Activated CD4-positive, alpha-beta T cell treated with anti-CD3 and anti-CD28 coated beads, Interleukin-2, Interleukin-4, amounts not matched to agents 100 ng/mL and 50 ng/mL, durations not matched to agents 16 hours and 8 hours (primary cell): ENCODE measurements at places on chromosomes 4 and X.
A peak's percentile ranks its signal among the peaks of the same experiment; 100 is the strongest.

GRCh38 chrX:145865082-145865481 lies 47.5 kb downstream of the SLITRK2 start:
- DNase-seq = no peak

DNA sequence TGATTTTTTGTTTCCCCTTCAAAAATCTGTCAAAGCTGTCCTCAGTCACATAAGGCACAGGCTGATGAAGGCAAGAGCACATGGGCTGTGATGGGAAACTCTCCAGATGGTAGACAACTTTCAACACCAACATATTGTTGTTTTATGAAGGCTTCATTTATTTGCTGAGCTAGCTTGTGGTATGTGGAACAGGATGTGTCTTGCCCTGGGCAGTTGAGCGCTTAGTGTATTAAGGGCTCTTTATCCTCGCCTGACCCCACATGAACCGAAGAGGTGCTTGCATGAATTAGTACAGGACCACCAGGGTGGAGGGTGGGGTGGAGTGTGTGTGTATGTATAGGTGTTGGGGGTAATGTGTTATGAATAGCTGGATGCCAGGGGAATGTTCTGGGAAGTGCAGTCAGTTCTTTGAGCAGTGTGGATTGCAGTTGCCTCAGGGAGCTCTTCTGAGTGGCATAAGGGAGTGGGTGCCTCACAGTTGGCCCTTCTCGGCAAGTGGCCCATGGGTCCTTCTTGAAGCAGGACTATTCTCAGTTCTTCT lies 103.1 kb downstream of the PHEX start:
- DNase-seq = no peak

- no peak for DNase-seq
Measured at GRCh38 chrX:112835019-112835418, 5.6 kb downstream of the AMOT start.

- DNase-seq = no peak
Measured at GRCh38 chr4:104915864-104916263, 230.8 kb upstream of the TET2 start.

DNA sequence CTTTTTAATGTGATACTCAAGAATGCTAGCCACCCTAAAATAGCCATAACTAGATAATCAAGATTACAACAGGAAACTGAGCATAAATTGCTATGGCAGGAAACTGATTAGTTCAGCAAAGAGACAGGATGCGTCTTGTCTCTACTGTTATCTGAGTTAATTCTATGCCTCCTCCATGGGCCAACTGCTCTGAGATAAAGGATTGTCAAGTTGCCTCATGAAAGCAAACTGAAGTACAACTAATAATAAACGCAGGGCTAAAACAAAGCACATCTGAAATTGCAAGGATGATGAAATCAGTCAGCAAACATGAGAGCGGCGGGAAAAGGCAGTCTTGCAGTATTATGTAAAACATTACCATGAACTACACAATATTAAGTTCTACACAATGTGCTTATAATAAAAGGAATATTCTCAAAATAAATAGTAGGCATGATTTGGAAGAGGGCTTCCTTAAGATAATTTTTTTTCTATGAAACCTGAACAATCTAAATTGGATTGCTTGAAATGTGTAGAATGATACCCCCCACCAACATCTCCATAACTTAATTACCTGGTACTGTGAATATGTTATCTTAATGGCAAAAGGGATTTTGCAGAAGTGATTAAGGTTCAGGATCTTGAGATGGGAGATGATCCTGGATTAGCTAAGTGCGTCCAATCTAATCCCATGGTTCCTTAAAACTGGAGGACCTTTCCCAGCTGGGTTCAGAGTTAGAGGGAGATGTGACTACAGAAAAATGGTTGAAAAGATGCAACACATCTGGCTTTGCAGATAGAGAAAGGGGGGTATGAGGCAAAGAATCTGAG lies 65.9 kb downstream of the ANTXR2 start:
- peak; percentile 52 for DNase-seq

DNA sequence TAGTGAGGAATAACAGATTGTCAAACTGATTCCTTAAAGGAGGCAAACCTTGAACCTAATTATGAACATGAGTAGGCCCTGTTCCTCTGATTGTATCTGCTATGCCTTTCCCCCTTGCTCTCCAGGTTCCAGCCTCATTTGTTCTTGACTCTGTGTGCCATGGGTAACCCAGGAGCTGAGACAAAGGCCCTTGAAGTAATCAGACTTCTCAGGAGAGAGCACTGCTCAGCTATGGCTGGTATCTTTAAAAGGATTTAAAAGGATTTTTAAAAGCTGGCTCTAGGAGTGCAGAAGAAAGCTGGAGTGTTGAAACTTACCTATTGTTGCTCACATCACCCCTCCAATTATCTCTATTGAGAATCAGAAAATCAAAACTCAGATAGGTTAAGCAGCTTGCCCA lies 1565.5 kb upstream of the AGA start:
- DNase-seq = no peak

DNA sequence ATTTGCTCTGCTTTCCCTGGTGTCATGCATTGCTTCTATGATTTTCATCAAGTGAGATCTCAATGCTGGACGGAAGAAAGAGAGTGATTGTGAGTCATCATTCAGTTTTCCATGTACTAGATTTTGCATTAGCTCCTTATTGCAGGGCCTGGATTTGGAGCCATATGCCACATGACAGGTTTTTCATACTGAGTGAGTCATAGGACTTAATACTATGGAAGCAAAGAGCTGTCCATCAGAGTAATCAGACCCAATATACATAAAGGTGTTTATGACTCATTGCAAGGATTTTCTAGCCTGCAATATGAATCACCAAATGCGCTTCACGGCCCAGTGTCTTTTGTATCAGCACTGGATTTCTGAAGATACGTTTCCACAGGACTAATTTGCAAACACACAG lies 11.2 kb upstream of the TFDP3 start:
- no peak for DNase-seq

DNA sequence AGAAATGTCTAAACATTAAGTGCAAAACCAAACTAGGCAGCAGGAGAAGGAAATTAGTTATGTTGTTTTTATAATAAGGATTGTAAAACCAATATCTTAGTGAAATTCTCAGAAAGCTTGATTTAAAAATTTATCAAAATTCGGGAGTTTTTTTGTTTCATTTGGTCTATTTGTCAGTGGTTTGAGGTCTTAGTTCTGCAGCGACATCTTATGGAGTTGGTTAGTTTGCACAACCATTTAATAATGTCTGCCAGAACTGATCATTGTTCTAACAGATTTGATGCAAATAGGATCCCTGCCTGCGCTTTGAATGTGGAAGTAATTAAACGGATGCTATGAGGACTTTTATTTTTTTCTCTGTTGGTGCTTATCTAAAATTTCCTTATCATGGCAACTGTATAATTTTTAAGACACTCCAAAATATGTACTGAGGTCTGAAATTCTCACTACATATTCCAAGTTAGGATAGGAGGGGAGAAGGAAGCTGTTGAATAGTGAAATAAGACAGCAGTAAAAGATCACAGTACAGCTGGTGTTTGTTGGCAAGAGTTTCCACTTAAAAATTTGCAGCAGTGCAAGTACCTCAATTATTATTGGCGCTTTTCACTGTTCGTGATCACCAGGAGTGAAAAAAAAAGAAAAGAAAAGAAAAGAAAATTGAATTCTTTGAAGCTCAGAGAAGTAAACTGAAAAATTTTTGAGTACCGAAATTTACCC lies 2521.4 kb downstream of the ARAP2 start:
- DNase-seq = no peak

DNA sequence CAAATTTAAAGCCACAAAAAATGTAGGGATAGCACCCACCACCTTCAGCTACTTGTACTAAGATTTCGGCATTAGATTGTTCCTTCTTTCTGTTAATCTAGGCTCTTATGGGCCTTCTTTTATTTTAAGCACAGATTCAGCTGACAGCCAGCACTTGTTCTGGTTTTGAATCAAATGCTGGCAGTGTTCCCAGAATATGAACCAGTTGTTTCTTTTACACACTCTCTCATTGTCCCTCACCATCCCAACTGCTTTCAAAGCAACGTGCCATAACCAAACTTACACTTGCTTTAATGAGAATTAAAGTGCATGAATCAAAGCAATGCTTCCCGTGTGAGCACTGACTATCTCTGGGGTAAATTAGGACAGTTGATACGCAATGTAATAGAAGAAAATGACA lies 744.5 kb upstream of the FAM241A start:
- DNase-seq = no peak

DNA sequence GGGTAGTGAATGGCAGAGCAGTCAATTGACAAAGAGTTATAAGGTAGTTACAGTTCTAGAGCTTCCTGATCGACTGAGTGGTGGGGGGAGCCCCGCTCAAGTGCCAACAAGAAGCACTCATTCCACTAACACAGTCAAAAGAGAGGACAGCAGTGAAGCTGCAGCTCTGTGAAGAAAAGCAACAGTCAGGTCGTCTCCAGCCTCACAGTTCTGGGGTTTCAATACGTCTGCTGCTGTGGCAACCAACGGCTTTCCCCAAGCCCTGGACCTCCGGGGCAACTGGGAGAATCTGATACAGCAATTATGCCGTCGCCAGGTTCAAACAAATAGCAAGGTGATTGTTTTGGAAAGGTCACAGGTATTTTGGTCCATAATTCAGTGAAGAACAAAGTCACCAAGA lies 30.8 kb downstream of the GPM6B start:
- DNase-seq = no peak

DNA sequence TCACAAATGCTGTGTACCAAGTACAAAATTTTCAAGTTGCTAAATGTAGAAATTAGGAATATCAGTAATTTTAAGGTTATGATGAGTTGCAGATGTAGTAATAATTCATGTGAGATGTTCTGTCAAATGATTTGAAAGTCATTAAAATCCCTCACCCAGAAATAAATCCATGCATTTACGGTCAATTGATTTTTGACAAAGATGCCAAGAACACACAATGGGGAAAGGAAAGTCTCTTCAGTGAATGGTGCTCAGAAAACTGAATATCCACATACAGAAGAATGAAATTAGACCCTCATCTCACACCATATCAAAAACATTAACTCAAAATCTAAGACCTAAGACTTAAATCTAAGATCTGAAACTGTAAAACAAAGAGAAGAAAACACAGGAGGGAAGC lies 12.9 kb upstream of the BMPR1B start:
- no peak for DNase-seq

GRCh38 chr4:63717384-63717783 lies 691.9 kb downstream of the TECRL start:
- no peak for DNase-seq

- no peak for DNase-seq
Measured at GRCh38 chrX:27883468-27884092, 75.8 kb downstream of the MAGEB10 start.

- DNase-seq = peak; percentile 64
Measured at GRCh38 chrX:46571423-46572339, 1.9 kb upstream of the CHST7 start.

DNA sequence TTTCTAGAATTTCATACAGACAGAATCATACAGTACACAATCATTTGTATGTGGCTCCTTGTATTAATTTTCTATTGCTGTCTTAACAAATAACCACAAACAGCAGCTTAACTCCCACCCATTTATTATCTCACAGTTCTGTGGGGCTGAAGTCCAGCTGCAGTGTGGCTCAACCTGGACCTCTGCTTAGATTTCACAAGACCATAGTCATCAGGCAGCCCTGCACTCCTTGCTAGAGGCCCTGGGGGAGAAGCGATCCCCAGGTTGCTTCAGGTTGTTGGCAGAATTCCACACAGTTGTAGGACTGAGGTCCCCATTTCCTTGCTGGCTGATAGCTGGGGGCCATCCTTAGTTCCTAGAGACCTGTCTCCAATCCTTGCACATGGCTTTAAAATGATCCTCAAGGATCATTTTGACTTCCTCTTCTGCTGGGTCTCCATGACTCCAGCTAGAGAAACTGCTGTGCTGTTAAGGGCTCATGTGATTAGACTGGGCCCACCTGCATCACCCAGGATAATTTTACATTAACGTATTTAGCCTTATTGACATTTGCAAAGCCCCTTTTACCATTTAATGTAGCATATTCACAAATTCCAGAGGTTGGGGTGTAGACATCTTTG lies 60.9 kb upstream of the SMAD1 start:
- no peak for DNase-seq

- no peak for DNase-seq
Measured at GRCh38 chrX:76996641-76997040, 450.5 kb upstream of the FGF16 start.

- no peak for DNase-seq
Measured at GRCh38 chr4:98514741-98515469, 143.5 kb downstream of the TSPAN5 start.

GRCh38 chrX:45506149-45506730 lies 305.6 kb upstream of the DIPK2B start:
- DNase-seq = no peak

GRCh38 chr4:27703771-27704170 lies 843.1 kb downstream of the STIM2 start:
- DNase-seq = no peak

DNA sequence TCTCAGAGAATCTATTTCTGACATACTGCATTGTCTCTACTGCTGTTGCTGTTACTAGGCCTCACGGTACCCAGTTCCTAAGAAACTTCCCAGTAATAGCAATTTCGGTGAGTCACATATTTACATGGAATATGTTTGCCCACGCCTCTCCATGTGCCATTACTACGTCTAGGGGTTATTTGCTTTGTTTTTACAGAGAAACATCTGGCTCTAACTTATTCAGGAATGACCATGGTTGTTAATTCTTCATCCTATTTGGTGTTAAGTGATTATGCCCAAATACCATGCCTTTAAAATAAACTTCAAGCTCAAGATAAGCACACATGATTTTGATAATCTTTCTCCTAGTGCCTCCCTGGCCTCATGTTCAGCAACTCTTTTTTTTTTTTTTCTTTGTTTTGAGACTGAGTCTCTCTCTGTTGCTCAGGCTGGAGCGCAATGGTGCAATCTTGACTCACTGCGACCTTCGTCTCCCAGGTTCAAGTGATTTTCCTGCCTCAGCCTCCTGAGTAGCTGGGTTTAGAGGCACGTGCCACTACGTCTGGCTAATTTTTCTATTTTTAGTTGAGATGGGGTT lies 101.0 kb upstream of the HS3ST1 start:
- DNase-seq = no peak

- DNase-seq = no peak
Measured at GRCh38 chr4:124265701-124266100, 446.8 kb downstream of the ANKRD50 start.

GRCh38 chr4:8330821-8331574 lies 61.4 kb downstream of the HTRA3 start:
- no peak for DNase-seq

GRCh38 chr4:98652996-98653395 lies 5.4 kb downstream of the TSPAN5 start:
- no peak for DNase-seq

GRCh38 chr4:105714071-105714521 lies 5.5 kb downstream of the GSTCD start:
- DNase-seq = no peak

DNA sequence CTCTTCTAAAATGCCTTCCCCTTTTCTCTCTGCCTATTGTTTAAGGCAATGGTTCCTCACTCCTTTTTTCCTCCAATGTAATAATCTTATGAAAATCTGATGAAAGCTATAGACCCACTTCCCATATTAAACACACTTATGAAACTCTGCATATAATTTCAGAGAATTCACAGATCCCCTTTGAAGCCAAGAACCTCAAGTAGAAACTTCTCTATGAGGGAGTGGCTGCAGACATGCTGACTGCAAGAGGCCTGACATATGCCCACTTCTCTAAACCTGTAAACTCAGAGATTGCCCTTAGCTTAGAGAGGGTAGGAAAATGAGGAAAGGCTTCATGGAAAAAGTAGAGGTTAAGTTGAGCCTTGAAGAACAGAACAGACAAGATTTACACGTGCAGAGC lies 37.6 kb downstream of the TAB3 start:
- no peak for DNase-seq

- DNase-seq = no peak
Measured at GRCh38 chr4:25809996-25810395, 52.8 kb downstream of the SEL1L3 start.

- DNase-seq = peak; percentile 28
Measured at GRCh38 chrX:119870626-119871131, 854 bp downstream of the RNF113A start.
